ENCODE measurements at places on chromosomes 16 and 17.

DNA sequence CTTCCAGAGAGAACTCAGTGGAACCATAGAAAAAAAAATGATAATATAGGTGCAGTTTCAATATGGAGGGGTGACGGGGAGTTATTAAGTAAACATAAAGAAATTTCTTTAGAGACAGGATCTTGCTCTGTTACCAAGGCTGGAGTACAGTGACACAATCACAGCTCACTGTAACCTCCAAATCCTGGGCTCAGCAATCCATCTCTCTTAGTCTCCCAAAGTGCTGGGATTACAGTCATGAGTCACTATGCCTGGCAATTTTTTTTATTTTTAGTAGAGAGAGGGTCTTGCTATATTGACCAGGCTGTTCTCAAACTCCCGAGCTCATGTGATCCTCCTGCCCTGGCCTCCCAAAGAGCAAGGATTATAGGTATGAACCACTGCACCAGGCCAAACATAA, 48.8 kb downstream of the NLRC5 start:
- DNase-seq = peak; percentile 32

GRCh38 chr16:1493746-1494094, 560 bp downstream of the TELO2 start:
- no peak for DNase-seq

GRCh38 chr17:8122924-8123694, 797 bp downstream of the HES7 start:
- DNase-seq = peak; percentile 33

DNA sequence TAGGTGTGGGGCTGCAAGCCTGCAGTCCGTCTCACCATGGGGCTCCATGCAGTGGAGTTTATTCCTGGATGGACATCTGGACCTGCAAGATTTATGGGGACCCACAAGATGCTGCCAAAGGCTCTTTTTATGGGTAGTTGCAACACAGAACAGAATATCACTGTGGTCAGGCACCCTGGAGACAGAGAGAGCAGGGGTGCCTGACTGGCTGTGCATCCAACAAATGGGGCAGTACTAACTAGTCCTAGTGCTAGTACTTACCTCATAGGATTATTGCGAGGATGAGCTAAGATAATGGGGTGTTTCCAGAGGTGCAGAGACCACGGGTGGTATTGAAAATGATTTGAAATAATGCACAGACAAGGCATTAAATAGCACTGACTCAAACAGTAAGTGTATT, 42.4 kb upstream of the MMP2 start:
- no peak for DNase-seq

DNA sequence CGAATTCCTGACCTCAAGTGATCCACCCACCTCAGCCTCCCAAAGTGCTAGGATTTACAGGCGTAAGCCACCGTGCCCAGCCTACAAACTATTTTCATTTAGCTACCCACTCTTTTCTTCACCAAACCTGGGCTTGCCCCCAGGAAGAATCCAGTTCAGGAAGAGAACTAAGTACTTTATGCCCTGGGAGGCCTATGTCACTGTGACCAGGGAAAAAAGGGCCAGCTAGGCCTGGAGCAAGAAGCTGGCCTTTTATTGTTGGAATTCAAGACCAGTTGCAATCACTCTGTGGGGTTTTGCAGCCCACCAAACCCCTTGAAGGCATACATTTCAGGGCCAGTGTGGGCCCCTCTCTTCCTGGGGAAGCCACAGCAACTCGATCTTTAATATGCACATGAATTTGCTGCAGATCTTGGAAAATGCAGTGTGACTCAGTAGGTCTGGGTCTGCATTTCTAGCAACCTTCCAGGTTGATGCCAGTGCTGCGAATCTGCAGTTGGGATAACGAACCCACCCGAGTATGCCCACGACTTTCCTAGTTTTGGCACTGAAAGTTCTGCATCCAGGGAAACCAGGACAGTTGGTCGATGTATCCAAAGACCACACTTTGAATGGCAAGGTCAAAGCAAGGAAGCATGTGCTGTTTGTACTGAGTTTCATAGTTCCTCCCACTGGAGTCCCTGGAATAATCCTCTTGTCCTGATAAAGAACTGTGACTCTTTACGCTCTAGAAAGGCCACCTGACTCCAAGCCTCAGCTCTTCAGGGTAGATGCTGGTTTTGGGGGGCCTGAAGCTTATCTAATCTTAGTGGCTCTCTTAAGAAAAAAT, 7.2 kb upstream of the MRPS23 start:
- DNase-seq = no peak

DNA sequence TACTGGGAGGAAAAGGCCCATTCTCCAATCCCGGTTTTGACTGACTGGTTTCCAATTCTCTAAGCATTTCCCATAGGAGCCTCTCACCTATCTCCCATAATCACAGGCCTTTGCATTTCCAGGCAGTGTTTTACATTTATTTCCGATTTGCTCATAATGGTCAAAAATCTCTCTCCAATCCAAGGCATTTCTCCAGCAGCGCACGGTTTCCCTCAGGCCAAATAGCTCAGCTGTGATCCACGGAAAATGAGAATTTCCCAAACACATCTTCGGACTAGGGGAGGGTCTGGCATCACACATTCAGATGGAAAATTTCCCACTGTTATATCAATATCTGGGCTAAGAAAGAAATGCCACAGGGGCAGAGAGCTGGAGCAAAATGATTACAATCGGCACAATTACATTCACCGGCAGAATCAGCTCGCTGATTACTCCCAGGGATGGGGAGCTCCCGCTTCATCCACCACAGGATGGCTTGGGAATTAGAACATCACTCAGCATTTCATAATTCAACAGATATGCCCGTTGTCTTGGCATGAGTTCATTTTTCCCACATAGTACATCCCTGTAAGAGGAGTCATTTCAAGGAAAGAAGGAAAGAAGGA, 6.7 kb downstream of the PIPOX start:
- no peak for DNase-seq

GRCh38 chr17:32487473-32488176, 832 bp downstream of the CDK5R1 start:
- peak; percentile 28 for DNase-seq

DNA sequence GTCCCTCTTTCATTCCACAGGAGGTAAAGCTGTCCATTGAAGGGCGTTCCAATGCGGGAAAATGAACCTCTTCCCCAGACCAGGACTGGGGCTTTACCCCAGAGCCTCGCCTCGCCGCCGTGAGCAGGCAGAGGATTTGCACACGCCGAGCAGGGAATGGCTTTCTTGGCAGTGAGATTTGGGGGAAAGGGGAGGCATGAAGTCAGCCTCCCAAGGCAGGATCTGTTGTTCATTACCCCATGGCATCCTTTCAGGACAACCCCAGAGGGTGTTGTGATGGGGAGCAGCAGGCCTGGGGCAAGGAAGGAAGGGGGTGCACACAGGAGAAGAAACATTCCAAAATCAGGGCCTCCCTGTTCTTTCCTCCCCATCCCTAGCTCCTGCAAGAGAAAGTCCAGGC, 6.0 kb downstream of the ATXN1L start:
- DNase-seq = no peak

DNA sequence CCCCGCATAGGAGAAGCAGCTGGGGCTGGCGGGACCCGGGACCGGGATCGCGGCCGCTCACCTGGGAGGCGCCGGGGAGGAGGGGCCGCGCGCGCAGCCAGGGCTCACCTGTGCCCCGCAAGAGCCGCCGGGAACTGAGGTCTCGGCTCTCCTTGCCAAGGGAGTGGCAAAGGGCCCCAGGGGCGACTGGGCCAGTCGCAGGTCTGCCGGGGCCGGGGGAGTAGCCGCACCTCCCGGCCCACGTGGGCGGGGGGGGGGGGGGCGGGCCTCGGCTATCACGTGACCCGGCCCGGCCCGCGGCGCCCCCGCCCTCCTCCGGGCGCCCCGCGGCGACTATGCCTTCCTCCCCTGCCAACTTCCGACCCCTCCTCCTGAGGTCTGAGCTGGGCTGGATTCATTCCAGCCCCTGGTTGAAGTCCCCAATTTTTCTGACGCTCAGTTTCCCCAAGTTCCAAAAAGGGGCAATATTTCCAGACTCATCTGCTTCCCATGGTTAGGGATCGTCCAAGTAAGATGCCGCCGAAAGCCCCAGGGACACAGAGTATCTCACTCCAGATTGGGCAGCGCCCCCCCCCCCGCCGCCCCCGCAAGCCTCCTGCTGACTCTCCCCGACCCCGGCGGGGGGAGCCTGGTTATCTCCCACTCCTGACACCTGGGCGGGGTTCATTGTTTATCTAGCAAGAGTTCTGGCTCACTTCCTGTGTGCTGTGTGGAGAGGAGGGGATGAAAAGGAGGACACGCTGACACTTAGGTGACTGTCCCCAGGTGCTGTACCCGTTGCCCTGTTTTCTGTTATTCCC, at the start of gene TMC6:
TMC6 (minus strand) TSS at position 205 of the 800 bp plus-strand sequence. CDS start 1,923 bp downstream, outside the sequence.
- no peak for DNase-seq

- peak; percentile 72 for DNase-seq
Observed at GRCh38 chr16:714079-714478, 839 bp upstream of the METRN start.

DNA sequence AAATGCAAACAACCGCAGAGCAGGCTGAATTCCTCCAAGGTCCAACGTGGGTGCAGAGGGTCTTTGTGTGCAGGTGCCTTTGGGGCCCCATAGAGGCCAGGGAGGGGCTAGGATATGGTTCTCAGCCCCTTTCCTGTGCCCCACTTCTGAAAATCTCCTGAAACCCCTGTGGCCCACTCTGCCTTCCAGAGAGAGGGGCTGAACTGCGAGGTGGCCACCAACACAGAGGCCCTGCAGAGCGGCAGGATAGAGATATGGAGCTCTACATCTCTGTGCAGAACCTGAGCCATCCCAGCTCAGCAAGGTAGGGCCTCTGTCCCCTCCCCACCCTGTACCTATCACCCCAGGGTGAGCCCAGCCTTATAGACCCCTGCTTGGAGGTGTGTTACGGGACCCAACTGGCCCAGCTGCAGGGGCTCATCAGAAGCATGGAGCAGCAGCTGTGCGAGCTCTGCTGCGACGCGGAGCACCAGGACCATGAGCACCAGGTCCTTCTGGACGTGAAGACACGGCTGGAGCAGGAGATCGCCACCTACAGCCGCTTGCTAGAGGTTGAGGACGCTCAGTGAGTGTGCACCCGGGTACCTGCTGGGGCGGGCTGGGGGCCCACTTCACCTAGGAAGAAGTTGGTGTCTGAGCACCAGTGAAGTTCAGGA, 5.5 kb downstream of the USP6 start:
- DNase-seq = no peak

- DNase-seq = peak; percentile 72
Observed at GRCh38 chr16:82954224-82954929, 327.6 kb downstream of the CDH13 start.

GRCh38 chr16:15874745-15875314, 13.6 kb downstream of the CEP20 start:
- DNase-seq = peak; percentile 51

GRCh38 chr17:78957128-78957527, 22.6 kb downstream of the LGALS3BP start:
- peak; percentile 82 for DNase-seq

- DNase-seq = peak; percentile 63
Observed at GRCh38 chr17:44556166-44556831, 985 bp upstream of the FZD2 start.

DNA sequence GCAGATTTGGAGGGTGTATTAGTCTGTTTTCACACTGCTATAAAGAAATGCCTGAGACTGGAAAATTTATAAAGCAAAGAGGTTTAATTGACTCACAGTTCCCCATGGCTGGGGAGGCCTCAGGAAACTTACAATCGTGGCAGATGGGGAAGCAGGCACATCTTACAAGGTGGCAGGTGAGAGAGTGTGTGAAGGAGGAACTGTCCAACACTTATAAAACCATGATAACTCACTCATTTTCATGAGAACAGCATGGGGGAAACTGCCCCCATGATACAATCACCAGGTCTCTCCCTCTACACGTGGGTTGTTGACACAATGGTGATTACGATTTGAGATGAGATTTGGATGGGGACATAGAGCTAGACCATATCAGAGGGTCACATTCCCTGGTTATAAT, 195.6 kb downstream of the RGS9 start:
- no peak for DNase-seq

GRCh38 chr16:60337671-60338070, 1603.6 kb upstream of the GOT2 start:
- DNase-seq = no peak

DNA sequence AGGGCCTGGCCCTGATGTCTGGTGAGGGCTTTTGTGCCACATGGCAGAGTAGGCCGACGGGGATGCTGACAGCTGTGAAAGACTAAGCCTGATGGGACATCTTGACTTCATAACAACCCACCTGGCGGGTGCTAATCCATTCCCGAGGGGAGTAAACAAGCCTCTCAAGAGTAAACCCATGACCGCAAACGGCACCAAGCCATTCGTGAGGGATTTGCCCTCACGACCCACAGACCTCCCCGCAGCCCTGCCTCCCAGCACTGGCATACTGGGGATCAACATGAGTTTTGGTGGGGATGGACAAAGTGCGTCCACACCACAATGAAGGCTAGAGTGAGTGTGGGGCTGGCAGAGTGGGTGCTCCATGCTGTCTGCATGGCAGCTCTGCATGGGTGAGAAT, 11.7 kb downstream of the RNF213 start:
- DNase-seq = no peak

DNA sequence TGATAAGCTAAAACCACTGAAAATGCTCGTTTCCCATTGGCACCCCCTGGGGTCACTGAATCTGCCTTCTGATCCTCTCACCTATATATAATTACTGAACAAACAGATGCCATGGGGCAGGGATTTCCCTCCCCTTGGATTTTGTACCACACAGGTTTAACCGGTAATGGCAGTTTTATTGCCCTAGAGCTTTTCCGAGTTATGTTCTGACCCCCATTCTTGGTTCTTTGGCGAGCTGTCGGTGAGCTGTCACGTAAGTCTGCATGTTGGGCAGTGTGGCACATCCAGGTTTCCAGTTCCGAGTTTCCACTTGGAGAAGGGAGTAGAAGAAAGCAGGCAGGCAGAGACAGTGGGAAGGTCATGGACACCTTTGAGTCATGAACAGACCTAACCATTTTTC, 7.1 kb downstream of the TMEM97 start:
- DNase-seq = no peak

- DNase-seq = peak; percentile 94
Observed at GRCh38 chr17:50060951-50061712, 5.2 kb downstream of the ITGA3 start.

DNA sequence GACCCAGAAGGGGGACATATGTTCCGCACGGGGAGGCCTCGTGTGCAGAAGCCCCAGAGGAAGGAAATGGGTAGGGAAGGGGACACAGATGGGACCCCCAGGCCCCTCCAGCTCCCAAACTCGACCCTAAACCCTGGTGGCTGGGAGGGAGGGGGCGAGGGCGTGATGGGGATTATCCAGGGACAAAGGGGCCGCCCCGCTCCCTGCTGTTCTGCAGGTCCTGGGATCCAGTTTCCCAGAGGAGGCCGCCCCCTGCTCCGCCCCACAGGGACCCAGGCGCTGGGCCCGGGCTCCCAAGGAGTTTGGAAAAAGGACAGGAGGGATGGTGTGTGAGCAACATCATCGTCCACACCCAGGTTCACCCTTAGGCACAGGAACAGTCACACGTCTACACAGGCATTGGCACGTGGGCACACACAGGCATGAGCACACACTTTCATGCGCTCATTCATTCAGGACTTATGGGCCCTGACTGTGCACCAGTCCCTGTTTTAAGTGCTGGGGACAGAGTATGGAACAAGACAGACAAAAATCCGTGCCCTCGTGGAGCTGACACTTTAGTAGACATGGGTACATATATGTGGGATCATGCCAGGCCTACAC, 12.8 kb upstream of the FBXL19 start:
- no peak for DNase-seq

- DNase-seq = peak; percentile 73
Observed at GRCh38 chr17:81043725-81044427, 8.9 kb downstream of the BAIAP2 start.

- DNase-seq = no peak
Observed at GRCh38 chr16:74064120-74064735, 232.4 kb upstream of the PSMD7 start.

GRCh38 chr16:1601489-1601888, 10.4 kb downstream of the IFT140 start:
- no peak for DNase-seq

Data from RPMI7951 (cell line).